ENCODE measurements at places on chromosomes 12 and 14.
A peak's percentile ranks its signal among the peaks of the same experiment; 100 is the strongest.

DNA sequence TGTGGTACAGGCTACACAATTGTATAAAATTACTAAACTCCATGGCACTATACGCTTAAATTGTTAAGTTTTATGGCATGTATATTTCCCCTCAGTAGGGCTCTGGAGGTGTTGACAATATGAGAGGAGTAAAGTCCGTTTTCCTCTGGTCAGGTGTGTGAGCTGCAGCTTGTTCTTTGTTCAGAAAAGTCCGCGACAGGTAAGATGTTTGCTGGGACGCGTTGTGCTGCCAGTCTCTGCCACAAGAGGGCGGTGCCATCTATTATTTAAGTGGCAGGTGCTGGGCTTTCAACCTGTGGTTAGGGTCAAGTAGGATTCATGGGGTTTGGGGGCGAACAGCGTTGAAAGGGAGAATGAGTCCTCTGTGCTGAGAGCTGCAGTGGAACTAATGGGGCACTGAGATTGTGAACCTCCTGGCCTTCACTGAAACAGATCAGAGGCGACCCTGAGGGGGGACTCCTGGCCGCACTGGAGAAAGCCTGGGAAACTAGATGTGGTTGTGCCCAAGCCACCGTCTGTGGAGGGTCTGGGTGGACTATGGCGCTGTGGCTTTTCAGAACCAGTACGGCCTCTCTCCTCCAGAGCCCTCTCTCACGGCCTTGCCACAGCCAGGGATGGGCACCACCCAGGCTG, 179.0 kb downstream of the SLC15A4 start:
- DNase-seq: no peak

- no peak for DNase-seq
Observed at GRCh38 chr14:92649934-92650545, 98.4 kb downstream of the LGMN start.

DNA sequence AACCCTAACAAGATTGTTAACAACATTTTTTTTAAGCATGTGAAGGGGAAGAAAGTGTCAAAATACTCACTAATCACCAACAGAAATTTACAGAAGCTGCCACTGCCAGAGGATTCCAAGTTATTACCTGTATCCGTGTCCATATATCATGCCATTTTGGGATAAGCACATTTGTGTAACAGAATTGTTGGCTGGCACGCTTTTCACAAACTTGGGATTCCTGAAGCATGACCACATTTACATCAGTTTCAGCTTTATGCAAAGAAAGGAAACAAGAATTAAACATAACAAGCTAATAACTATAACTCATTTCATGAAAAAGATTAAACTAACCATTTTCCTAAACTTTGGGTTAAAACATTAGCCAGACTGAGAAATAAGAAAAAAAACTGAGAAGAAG, 5.9 kb downstream of the NEMP1 start:
- DNase-seq: no peak

- DNase-seq: no peak
Observed at GRCh38 chr14:63299351-63300110, 19.2 kb downstream of the GPHB5 start.

- DNase-seq: no peak
Observed at GRCh38 chr14:68681256-68682011, 111.4 kb downstream of the ZFP36L1 start.

GRCh38 chr14:99508896-99509629, 27.9 kb downstream of the CCNK start:
- peak; percentile 52 for DNase-seq

DNA sequence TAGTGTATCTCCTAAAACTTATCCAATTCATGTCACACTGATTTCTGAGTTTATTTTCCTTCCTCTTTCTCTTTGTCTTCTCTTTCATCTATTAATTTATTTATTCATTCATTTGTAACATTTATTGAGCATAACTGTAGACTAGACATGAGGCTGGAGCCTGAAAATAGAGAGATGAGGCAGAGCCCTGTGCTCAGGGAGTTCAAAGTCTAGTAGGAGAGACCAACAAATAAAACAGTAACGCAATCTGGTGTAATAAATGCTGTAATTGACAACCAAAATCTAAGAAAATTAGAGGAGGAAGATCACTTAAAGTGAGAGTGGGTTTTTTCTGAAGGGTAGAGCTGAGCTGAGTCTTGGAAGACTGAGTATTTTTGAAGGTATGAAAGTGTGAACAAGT, 87.5 kb downstream of the POLR3B start:
- DNase-seq: no peak

GRCh38 chr12:47921907-47922306, 17.1 kb upstream of the VDR start:
- DNase-seq: no peak

- no peak for DNase-seq
Observed at GRCh38 chr14:40417777-40418401, 985.7 kb upstream of the FBXO33 start.

- no peak for DNase-seq
Observed at GRCh38 chr14:59028476-59029202, 159.8 kb upstream of the DAAM1 start.

DNA sequence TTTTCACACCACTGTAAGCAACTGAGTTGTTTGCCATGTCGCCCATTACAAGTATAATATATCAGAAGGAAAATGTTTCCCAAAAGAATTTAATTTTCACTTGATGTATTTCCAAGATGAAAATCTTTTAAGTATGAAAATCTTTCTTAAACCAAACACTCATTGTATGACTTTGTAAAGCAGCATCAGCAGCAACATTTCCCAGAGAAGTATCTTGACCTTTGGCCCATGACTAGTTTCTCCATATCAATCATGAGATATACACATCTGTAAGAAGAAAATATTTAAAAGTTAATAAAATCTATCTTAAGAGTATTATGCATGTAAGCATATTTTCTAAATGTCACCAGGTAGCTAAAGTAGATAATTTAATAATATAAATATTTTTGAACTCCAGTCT, 52.8 kb downstream of the ATP2B1 start:
- DNase-seq: no peak

DNA sequence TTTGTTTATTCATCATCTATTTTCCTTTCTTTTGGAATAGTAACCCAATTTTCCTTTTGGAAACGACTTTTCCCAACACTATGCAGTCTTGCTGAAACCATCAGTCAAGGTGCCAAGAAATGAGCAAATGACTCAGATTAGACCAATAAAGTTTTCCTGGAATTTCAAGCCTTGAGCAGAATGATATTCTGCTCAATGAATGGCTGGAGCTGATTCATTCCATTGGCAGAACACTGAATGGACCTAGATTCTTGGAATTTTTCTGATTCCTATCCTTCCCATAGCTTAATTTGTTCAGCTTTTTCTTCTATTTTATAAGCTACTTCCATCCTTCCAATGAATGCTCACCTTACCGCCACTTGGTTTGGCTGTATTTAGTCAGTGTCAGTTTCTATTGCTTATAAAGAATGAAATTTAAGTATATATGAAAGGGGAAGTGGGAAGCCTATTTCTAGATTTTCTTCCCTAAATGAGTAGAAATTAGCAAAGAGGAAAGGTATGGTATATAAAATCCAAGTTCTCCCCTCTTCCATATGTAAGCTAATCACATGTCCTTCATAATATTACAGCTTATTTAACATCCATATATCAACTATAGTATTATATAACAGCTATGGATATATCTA, 89.0 kb downstream of the C14orf39 start:
- no peak for DNase-seq

DNA sequence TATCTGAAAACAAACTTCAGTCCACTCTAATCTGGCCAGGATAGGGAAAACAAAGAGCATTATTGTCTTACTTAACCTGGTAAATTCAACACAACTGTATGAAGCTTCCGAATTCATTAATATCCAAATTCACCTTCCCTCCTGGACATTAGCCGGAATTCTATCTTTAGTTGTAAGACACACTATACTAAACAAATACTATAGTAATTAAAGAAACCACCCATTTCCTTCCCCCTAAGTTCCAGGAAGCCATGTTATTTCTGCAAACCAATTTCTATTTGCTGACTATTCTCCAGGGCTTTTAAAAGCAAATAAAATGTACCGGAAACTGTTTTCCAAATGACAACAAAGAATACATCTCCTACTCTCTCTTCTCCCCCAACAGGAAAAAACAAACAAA, 122.7 kb upstream of the MDM1 start:
- no peak for DNase-seq

- DNase-seq: no peak
Observed at GRCh38 chr12:1325666-1326065, 268.7 kb downstream of the FBXL14 start.

GRCh38 chr12:8742501-8742900, 44.7 kb downstream of the RIMKLB start:
- DNase-seq: no peak

DNA sequence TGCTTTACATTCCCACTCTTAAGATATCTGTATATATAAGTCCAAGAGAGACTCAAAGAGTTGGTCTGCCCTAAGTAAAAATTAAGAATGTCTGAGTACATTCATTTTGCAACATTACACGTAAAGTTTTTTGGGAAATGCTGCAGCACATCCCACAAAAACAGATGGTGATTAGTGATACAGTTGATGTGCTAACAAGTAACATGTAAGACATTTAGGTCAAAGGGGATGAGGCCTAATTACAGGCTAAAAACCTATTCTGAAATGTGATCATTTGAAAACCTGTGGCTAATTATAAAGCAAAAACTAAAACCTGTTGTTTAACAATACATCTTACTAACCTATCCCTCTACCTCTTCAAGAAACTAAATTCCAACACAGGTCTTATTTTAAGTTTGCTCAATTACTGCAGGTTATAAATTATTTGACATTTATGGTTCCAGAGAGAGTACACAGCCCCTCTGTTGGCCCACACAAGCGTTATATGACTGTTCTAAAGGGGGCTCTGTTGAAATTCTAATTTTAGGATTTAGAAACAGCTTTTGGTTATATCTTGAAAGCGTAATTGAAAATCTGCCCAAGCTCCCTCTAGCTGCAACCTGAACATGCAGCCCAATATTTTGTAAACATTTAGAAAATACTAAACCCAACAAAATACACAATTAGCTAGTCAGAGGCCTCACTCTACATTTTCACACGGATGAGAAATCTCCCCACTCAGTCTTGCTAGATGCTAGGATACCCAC, 42.9 kb downstream of the BRAP start:
- DNase-seq: no peak

DNA sequence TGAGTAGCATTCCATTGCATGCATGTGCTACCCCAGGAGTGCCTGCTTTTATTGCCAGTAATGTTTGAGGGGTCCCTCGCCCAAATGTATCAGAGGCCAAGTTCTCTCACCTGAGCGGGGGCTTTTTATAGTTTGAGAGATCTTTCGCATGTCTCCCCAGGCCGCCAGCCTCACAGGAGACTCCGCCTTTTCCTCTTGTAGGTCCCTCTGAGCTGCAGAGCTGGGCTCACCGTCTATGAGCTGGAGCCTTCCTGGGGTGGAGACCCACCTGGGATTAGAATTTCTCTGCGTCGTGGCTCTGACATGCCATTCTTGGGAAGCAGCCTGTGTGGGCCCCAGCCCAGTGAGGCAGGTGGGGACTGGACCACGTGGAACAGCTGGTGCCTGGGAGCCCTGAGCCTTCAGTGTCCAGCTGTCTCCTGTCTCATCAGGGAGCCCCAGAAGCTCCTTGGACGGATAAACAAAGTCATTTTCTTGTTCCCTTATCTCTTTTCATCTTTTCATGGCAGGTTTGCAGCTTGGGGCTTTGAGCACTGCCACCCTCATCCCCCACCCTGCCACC, 261.7 kb upstream of the CRY1 start:
- no peak for DNase-seq

- DNase-seq: no peak
Observed at GRCh38 chr12:119710374-119710964, 42.5 kb downstream of the PRKAB1 start.

DNA sequence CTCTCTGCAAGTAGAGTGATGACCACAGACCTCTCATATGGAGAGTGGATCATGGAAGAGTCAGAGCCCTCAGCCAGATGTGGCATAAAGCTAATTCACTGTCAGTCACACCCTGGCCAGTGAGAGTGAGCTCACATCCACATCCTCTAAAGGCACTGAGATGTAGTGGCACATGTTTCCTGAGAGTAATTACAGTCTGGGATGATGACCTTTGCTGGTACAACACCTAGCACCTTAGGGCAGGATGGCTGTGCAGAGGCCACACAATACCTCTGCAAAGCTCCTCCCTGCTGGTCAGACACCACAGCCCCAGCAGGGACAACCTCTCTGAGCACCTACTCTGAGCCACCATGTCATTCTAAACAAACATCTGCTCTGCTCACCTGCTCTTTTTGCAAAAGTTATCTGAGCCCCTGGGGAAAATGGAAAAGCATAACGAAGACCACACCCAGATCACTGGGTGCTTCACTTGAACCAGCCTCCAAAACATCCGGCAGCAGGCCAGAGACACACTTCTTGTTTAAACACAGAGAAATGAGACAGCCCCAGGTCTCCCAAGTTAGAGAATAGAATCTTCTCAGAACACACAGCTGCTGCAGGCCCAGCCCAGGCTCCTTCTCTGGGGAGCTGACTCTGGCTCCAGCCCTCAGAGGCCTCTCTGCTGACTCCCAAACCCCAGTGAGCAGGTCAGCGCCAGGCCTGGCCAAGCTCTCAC, 30.3 kb downstream of the PITPNM2 start:
- no peak for DNase-seq

DNA sequence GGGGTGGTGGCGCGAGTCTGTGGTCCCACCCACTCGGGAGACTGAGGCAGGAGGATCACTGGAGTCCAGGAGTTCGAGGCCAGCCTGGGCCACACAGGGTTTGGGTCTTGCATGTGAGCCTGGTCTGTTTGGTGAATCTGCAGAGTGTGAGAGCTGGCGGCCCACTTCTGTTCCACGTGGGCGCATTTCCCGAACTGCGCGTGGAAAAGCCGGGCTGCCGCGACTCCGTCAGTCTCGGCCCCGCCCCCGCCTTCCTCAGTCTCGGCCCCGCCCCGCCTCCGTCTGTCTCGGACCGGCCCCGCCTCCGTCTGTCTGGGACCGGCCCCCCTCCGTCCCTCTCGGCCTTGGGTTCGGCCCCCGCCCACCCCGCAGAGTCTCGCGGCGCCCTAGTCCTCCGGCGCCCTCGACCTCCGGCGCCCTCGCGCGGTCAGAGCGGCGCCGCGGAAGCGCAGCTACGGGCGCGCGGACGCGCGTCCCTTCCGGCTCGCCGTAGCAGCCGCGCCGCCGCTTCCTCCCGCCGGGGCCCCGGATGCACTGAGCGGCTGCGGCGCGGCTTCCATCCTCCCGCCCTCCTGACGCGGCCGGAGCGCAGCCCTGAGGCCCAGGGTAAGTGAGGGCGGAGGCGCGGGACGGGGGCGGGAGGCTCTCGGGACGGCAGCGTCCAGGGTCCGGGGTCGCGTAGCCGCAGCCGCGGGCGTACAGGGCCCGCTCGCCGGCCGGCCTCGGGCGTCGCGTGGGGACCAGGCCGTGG, at the start of gene EP400:
TSS of gene EP400 (plus strand) at position 512 of the 751 bp plus-strand sequence. CDS start 10,678 bp downstream, outside the sequence.
- DNase-seq: peak; percentile 94

GRCh38 chr12:93572712-93573551, 457 bp downstream of the SOCS2 start:
- no peak for DNase-seq

GRCh38 chr14:89240414-89240813, 176.6 kb downstream of the FOXN3 start:
- DNase-seq: no peak

DNA sequence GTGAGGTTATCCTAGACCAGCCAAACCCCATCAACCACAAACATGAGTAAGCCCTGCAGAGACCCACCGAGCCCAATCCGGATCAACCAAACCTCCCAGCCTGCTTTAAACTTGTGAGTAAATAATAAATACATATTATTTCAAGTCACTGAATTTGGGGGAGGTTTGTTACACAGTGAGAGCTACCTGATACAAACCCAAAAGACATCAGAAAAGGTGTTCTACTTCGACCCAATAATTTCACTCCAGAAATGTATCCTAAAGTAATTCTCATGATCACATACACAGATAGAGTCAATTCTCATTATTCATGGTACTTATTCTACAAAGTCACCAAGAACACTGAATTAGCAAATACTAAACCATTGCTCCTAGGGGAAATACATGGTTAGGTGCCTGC, 16.2 kb upstream of the CORO1C start:
- no peak for DNase-seq
